ENCODE measurements at places on chromosomes 3 and 15. TPM values are rescaled to one million over a fixed set of nuclear protein-coding genes. Genes with fewer than 3 reads are reported as not detected.
A peak's percentile ranks its signal among the peaks of the same experiment; 100 is the strongest.

The EPHA3 gene
- 33.0 TPM for polyA plus RNA-seq

The PRSS50 gene
- polyA plus RNA-seq: 0.15 TPM

The CAMK2N2 gene
- 0.22 TPM for polyA plus RNA-seq

The FOXP1 gene
- 22.8 TPM for polyA plus RNA-seq

The NEK10 gene
- polyA plus RNA-seq: 4.2 TPM

The TERC gene
- polyA plus RNA-seq: not detected

The SLC28A1 gene
- polyA plus RNA-seq: 0.58 TPM

The LDHAL6B gene
- polyA plus RNA-seq: not detected

GRCh38 chr3:12947504-12948369 is 106.4 kb upstream of the RPL32 start:
- peak; percentile 85 for DNase-seq

GRCh38 chr15:36884936-36885635 is 215.3 kb downstream of the MEIS2 start:
- no peak for DNase-seq

GRCh38 chr3:149599236-149599635 is 58.6 kb downstream of the WWTR1 start:
- no peak for DNase-seq

GRCh38 chr15:95247071-95247984 is 1016.0 kb downstream of the MCTP2 start:
- no peak for DNase-seq

- peak; percentile 91 for DNase-seq
Observed at GRCh38 chr3:115550285-115550761, 73.0 kb upstream of the GAP43 start.

DNA sequence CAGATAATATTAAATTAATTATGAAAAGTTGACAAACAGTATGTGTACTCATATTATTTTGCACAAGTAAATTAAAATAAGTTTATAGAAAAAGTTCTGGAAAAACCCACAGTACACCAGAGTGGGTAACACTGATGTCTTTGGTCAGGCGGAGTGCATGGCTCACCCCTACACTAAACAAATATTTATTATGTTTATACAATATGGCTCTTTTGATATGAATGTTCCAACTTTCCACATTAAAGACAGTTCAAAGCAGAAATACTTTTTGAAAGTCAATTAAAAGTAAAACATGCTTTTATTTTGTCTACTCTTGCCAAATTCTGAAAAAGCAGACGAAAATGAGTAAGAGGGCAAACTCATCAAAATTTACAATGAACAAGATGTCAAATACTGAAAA is 56.2 kb upstream of the DCBLD2 start:
- DNase-seq: no peak

- no peak for DNase-seq
Observed at GRCh38 chr15:48646331-48646730, 822 bp upstream of the FBN1 start.

GRCh38 chr3:158659454-158660237 is 12.8 kb downstream of the LXN start:
- peak; percentile 65 for DNase-seq

Measured in muscle of back (tissue), 13 donors.